ENCODE measurements at places on chromosomes 5 and 9. TPM values are rescaled to one million over a fixed set of nuclear protein-coding genes. Genes with fewer than 3 reads are reported as not detected.

The SLC36A3 gene
- total RNA-seq, result not detected

The CDH10 gene
- 0.52 TPM for total RNA-seq

The SHROOM1 gene
- total RNA-seq, result 1.6 TPM

The FCN2 gene
- total RNA-seq, result 1.0 TPM

The MED7 gene
- 11.5 TPM for total RNA-seq

The PCDHGA2 gene
- total RNA-seq, result 1.6 TPM

The ARL14EPL gene
- total RNA-seq, result not detected

The SRP19 gene
- total RNA-seq, result 13.6 TPM
